NCI-H226 (cell line): ENCODE measurements at places on chromosomes 6 and 20.

GRCh38 chr20:54140927-54141566 lies 32.7 kb downstream of the CYP24A1 start:
- peak; percentile 87 for DNase-seq

DNA sequence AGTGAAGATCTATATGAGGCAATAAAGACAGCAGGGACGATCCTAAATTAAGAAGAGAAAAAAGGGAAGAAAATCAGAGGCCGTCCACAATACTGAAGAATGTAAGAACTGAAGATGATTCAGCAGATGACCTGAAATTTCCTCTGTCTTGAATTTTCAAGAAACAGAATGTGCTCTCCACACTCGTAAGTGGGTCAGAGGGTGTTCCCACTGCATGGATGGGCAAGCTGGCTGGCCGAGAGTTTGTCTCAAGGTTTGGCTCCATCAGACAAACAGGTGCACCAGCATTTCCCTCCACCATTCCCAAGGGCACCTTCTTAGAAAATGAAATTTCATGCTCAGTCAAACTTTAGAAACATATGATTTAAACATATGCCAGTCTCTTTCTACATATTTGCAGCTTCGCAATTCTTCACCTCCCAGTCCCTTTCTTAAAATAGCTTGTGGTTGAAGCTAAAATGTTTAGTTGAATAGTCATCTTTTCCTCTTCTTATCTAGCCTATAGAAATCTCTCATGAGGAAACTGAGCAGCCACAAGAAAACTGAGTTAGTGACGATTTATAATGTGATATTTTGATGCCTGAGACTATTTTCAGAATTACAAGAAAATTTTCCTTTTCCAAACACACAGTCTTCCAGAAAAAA lies 576.4 kb downstream of the PRKN start:
- no peak for DNase-seq

- no peak for DNase-seq
Observed at GRCh38 chr6:160347259-160348222, 637 bp upstream of the SLC22A3 start.

- peak; percentile 78 for DNase-seq
Observed at GRCh38 chr20:34558320-34559218, at the start of gene MAP1LC3A. TSS of gene MAP1LC3A (plus strand) at chr20:34558718. CDS start at chr20:34558869, 151 bp downstream.

- no peak for DNase-seq
Observed at GRCh38 chr6:72504406-72504805, 117.5 kb upstream of the KCNQ5 start.

GRCh38 chr6:156062091-156062563 lies 606.5 kb upstream of the NOX3 start:
- DNase-seq, result no peak

GRCh38 chr20:1474325-1474724 lies 7.7 kb upstream of the NSFL1C start:
- no peak for DNase-seq
